ENCODE measurements at places on chromosomes 7 and 10. TPM values are rescaled to one million over a fixed set of nuclear protein-coding genes. Genes with fewer than 3 reads are reported as not detected.

TEX36 gene
- total RNA-seq, result not detected

KCND2 gene
- not detected for total RNA-seq

TSPAN33 gene
- 6.5 TPM for total RNA-seq

SORCS1 gene
- not detected for total RNA-seq

PON3 gene
- 28.2 TPM for total RNA-seq

ITGA8 gene
- total RNA-seq, result not detected

C7orf57 gene
- 0.37 TPM for total RNA-seq

NKX2-3 gene
- total RNA-seq, result not detected

PAPSS2 gene
- total RNA-seq, result 24.9 TPM

LEP gene
- not detected for total RNA-seq

TWIST1 gene
- total RNA-seq, result 1.4 TPM

FKBP6 gene
- total RNA-seq, result not detected

HOXA11 gene
- 0.67 TPM for total RNA-seq

ACBD7 gene
- total RNA-seq, result 1.2 TPM

ORC5 gene
- 31.6 TPM for total RNA-seq

HOXA7 gene
- 5.1 TPM for total RNA-seq

MRLN gene
- total RNA-seq, result not detected

CCDC172 gene
- total RNA-seq, result not detected

GOLGA7B gene
- total RNA-seq, result 3.6 TPM

CDK5 gene
- 34.2 TPM for total RNA-seq

RPEL1 gene
- total RNA-seq, result not detected

GOT1 gene
- total RNA-seq, result 34.3 TPM

ADRA2A gene
- 0.07 TPM for total RNA-seq

TMEM229A gene
- total RNA-seq, result not detected

ERVW-1 gene
- total RNA-seq, result not detected

ZMYND11 gene
- total RNA-seq, result 40.7 TPM

CDC14C gene
- not detected for total RNA-seq

ADCY1 gene
- 2.2 TPM for total RNA-seq

PIK3CG gene
- total RNA-seq, result not detected

RALA gene
- total RNA-seq, result 41.6 TPM

C10orf67 gene
- total RNA-seq, result 0.10 TPM

ARHGEF35 gene
- 0.28 TPM for total RNA-seq

GIMAP5 gene
- total RNA-seq, result not detected

DLG5 gene
- total RNA-seq, result 34.8 TPM

NXPH1 gene
- not detected for total RNA-seq

PCLO gene
- total RNA-seq, result 1.2 TPM

KNDC1 gene
- total RNA-seq, result 1.8 TPM

AOAH gene
- total RNA-seq, result not detected

CLEC5A gene
- total RNA-seq, result not detected

EPHB6 gene
- 0.49 TPM for total RNA-seq

Data from A549 treated with CpdA at 1 μM for 4 hours (cell line).